ENCODE measurements at places on chromosomes 16 and 17.

GRCh38 chr16:1275791-1276579 lies 20.1 kb downstream of the TPSD1 start:
- DNase-seq: no peak

DNA sequence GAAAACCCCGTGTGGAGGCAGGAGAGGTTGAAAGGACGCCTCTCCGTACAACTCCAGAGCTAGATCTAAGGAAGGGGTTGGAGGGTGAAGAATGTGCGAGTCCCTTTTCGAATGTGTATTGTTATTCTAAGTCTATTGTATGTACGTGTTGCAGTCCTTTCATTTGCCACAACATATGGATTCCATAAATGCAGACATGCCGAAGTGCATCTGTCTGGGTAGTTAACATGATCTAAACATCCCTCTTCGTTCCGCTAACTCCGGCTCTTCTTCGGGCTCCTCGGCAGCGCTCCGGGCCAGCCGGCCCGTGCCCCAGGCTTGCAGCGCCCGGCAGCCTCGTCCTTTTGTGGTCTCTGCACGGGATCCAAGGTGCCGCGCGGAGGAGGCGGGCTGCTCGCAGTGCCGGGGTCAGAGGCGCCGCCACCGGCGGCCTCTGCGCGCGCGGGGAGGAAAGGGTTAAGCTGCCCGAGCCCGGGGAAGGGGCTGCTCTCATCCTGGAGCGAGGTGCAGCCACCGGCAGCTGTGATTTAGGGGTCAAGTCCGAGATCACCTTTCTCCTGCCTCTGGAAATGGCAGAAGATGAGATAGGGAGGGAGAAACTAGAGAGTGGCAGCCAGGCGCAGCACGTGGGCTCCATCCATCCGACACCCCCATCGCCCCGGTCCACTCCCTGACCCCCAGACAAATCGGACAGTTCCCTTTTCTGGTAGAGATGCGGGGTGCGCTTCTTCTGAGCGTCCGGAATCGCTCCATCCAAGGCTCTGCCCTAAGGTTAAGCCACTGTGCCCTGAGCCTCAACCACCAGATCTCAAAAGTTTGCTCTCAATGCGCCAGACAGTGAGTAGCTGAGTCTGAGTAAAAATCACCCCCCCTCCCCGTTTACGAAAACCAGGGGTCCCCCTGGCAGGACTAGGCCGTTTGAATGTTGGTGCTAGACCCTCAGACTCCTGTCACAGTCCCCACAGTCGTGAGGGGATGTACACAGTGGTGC lies 15.1 kb upstream of the ZFHX3 start:
- DNase-seq: no peak

DNA sequence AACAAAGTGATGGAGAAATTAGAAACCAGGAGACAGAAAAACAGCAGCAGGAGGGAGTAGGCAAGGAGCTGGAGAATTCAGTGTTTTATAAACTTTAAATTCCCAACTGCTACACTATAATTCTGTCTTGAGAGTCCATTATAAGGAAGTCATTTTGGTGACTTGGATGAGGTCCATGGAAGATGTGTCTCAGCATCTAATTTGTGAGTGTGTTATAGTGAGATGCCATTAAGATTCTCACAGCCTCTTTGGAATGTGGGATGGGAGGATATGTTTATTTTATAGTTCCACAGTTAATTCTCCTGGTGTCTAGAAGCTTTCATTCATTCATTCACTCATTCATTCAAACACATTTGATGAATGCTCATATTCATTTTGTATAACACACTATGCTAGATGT lies 206.0 kb upstream of the MYOCD start:
- DNase-seq: no peak

DNA sequence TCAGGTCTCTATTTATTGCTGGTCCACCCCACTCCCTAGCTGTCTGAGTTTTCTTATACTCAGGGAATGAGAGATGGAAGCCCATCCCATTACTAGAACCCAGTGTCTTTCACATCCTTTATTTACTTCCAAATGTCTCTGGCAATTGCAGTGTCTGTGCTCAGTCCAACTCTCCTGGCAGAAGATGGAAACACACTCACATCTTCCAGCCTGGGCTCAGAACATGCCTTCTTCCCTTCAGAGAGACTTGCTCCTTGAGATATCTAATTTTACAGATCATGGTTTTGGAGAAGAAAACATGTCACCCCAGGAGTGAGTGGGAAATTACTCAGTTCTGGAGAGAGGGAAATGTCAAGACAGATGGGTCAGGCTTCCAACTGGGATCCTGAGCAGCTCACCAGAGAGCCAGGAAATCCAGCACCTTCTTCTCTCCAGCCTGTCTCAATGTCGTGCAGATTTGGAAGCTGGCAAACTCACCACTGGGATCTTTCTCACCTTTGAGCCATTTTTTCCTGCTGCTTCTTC lies 494.4 kb downstream of the HS3ST4 start:
- DNase-seq: no peak

DNA sequence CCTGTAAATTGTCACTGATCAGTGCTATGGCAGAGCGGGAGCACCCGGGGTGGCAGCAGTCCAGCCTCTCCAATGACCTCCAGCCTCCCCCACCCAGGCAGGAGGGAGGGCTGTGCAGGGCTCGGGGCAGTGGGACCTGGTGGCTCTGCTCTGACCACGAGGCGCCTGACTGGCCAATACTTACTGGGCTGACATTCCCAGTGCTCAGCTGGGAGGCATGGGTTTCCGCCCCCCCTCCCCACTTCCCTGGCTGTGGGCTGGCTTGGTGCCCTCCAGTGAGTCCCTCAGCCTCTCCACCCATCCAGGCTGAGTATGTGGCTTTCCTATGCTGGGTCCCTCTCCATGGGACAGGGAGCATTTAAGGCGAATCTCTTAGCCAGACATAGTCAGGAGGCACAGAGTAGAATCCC lies 2.7 kb downstream of the SOCS3 start:
- DNase-seq: peak; percentile 38

GRCh38 chr16:70018254-70018653 lies 67.1 kb downstream of the CLEC18A start:
- peak; percentile 18 for DNase-seq

DNA sequence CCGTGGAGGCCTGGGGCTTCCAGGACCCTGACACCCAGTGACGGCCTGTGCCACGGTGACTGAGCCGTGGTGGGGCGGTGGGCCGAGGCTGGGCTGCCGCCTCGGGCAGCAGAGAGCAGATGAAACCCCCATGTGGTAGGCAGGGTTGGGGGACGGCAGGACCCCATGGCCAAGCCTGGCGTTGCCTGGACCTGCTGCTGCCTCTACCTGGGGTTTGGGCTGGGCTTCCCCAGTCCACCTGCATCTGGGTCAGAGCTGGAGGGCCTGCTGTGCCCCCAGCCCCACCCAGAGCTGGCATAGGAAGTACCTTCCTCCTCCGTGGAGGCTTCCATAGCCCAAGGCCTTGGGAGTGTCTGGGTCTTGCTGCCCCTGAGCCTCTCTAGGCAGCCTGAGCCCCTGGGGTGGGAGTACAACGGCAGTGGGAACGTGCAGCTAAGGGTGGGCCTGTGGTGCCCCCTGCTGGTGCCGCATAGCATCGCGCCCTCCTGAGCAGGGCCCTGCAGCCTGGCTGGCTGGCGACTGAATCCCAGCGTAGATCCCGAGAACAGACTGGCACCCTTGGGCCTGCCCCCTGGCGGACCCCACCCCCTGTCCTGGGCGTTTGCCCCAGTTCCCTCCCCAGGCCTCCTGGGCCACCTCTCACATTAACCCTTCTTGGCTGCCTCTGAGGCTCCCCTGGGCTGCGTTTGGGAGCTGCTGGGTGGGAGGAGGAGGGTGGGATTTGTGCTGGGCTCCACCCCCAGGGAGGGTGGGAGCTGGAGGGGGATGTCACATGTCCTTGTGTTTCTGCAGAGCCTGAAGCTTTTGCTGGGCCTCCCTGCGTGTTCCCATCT lies 12.6 kb upstream of the ATP6V0C start:
- peak; percentile 52 for DNase-seq

DNA sequence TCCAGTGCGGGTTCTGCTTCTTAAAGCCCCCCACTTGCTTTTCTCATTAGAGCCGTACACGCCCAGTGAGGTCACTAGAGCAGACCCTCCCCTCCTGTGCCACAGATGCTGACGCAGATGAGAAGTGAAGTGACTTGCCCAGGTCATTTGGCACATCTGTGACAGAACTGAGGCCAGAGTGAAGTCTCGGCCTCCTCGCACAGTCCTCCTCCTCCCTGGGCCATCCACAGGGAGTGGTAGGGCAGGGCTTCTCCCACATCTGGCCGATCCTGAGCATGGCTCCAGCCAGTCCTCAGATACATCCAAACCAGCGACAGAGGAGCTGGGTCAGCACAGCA lies 15.3 kb upstream of the TBX2 start:
- DNase-seq: no peak

DNA sequence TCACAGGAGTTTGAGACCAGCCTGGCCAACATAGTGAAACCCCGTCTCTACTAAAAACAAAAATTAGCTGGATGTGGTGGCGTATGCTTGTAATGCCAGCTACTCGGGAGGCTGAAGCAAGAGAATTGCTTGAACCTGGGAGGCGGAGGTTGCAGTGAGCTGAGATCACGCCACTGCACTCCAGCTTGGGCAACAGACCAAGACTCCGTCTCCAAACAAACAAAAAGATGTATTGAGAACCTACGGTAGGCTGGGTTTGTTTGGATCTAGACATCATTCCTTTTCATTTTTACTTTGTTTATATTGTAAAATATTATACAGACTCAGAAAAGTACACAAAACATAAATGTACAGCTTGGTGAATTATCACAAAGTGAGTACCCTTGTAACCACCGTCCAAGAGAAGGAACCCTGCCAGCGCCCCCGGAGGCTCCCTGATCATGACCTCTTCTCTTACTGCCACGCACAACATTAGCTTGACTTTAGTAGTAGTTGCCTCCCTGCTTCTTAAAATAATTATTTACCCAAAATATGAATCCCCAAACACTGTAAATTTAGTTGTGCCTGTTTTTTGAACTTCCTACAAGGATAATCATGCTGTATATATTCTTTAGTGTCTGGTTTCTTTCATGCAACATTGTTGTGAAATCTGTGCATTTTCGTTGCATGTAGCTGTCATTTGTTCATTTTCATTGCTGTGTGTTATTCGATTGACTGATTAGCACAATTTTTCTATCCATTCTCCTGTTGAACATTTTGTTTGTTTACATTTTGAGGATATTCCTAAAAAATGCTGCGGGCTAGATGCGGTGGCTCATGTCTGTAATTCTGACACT lies 56.5 kb downstream of the KSR1 start:
- DNase-seq: no peak

DNA sequence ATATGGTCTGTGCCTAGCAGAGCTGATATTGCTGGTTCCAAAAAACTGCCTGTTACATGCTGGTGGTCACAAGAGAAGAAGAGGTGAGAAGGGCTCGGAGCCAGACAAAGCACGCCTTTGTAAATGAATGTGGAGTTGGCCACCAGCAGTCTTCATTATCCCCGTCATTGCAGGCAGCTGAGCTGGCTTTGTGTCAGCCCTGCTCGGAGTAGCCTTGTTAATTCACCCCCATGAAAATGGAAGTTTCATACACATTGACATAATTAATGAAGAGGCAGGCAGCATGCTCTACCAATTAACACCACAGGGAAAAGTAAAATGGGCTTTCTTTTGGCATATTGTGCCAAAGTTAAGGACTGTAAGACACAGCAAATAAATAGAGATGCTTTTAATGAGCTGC lies 113.7 kb upstream of the RBFOX1 start:
- no peak for DNase-seq

- no peak for DNase-seq
Observed at GRCh38 chr16:57614536-57614935, 13.9 kb upstream of the ADGRG1 start.
